ENCODE measurements at places on chromosomes 1 and 21. TPM values are rescaled to one million over a fixed set of nuclear protein-coding genes. Genes with fewer than 3 reads are reported as not detected.

The OLIG2 gene
- 1.4 TPM for total RNA-seq

The S100A14 gene
- 266 TPM for total RNA-seq

The FUCA1 gene
- 20.6 TPM for total RNA-seq

The PLA2G2F gene
- not detected for total RNA-seq

The CYP2J2 gene
- total RNA-seq: 1.5 TPM

The TMEM82 gene
- total RNA-seq: 1.1 TPM

The PGLYRP3 gene
- 0.87 TPM for total RNA-seq

The SLAMF9 gene
- total RNA-seq: not detected

The SSX2IP gene
- total RNA-seq: 34.0 TPM

The DENND2C gene
- total RNA-seq: 8.8 TPM

The AUNIP gene
- 7.2 TPM for total RNA-seq

The LDLRAD1 gene
- total RNA-seq: 1.5 TPM

The SPRR2D gene
- not detected for total RNA-seq

The NADK gene
- 89.2 TPM for total RNA-seq

The SLFNL1 gene
- 0.14 TPM for total RNA-seq

The KRTAP21-2 gene
- total RNA-seq: not detected

The PPIAL4G gene
- total RNA-seq: not detected

The PIK3C2B gene
- 77.5 TPM for total RNA-seq

The ESRRG gene
- total RNA-seq: 26.2 TPM

The ZNF648 gene
- 0.34 TPM for total RNA-seq

The CD53 gene
- not detected for total RNA-seq

Data from type B pancreatic cell (in vitro differentiated cells).